ENCODE measurements at places on chromosomes 2 and 18.

DNA sequence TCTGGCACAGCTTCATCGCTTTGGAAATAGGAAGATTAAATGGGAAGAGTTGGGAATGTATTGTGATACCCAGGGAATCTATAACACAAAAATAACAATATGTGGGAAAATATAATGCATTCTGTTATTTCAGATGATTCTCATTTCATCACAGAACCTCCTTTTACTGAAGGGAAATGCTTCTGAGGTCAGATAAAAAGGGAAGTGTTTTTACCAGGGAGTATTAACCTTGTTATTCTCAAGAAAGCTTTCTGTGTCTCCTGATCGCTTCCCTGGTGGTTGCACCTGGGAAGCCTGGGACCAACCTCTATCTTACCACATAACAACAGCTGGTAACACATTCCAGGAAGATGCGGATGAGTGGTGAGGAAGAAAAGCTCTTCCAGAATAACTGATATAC, 47.2 kb downstream of the SCG2 start:
- no peak for DNase-seq

DNA sequence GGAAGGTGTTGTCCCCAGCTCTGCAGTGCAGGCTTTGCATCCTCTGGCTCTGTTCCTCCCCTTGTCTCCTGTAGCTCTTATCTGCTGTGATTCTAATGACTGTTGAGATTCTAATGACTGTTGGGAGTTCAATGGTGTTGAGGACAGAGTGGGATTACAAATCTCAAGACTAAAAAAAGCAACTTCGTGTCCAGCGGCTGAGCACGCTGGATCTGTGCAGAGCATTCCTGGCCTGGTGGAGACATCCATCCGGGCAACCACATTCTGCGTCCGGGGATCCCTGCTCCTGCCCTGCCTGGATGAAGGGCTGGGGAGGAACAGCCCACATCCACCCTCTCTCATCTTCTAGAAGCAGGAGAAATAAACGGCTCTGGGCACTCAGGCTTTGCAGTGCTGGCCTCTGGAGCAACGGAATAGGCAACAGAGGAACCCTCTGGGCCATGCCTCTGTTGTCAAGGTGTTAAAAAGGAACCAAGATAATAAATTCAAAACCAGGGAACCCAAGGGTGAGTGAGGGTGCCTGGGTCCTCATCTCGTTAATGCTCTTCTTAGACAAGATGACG, 106.7 kb upstream of the ASB18 start:
- no peak for DNase-seq

GRCh38 chr18:12012697-12013096, 31.4 kb downstream of the IMPA2 start:
- DNase-seq = no peak

GRCh38 chr18:59570796-59571195, 126.4 kb downstream of the CCBE1 start:
- no peak for DNase-seq

DNA sequence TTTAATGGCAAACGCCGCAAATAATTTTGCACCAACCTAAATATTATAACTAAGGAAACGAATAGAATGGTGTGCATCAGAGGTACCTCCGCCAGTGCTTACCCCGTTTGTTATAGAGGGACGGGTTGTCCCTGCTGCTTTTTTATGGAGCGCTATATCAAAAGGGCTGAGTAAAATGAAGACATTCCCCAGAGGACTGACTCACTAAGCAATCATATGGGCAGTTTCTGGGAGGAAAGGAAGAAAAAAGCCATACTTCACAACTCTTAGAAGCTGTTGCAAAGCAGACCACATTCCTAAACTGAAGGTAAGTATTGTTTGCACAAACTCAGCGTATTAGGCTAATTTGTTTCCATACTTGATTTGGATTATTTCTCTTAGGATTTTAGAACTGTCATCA, 12.9 kb downstream of the ID2 start:
- DNase-seq = no peak

GRCh38 chr2:164917296-164917903, 37.9 kb downstream of the SLC38A11 start:
- DNase-seq = no peak

Measured in stimulated activated CD4-positive, alpha-beta T cell treated with anti-CD3 and anti-CD28 coated beads, Interleukin-12 subunit alpha, Interleukin-12 subunit beta, amount 100 ng/mL, for 4 hours (primary cell).